ENCODE measurements at places on chromosomes 12 and 14.

- DNase-seq, result no peak
These were observed 17.7 kb upstream of the CALM1 start for GRCh38 chr14:90379106-90379505.

GRCh38 chr12:66971816-66972215 lies 292.9 kb upstream of the GRIP1 start:
- no peak for DNase-seq

DNA sequence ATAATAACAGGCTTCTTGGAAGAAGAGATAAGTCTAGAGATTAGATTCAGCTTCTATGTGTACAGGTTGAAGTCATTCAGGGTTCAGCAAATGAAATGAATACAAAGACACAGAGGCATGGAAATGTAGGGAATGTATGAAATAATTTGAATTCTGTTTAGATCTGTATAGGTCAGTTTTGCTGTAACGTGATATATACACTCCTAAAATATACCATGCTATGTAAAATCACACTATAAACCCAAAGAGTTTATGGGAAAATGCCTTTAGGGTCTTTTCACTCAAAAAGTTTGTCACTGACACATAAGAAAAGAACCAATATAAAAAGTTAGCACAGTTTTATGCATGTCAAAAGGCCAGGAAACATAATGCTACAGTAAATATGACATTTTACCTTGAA lies 854.0 kb downstream of the LRFN5 start:
- no peak for DNase-seq

DNA sequence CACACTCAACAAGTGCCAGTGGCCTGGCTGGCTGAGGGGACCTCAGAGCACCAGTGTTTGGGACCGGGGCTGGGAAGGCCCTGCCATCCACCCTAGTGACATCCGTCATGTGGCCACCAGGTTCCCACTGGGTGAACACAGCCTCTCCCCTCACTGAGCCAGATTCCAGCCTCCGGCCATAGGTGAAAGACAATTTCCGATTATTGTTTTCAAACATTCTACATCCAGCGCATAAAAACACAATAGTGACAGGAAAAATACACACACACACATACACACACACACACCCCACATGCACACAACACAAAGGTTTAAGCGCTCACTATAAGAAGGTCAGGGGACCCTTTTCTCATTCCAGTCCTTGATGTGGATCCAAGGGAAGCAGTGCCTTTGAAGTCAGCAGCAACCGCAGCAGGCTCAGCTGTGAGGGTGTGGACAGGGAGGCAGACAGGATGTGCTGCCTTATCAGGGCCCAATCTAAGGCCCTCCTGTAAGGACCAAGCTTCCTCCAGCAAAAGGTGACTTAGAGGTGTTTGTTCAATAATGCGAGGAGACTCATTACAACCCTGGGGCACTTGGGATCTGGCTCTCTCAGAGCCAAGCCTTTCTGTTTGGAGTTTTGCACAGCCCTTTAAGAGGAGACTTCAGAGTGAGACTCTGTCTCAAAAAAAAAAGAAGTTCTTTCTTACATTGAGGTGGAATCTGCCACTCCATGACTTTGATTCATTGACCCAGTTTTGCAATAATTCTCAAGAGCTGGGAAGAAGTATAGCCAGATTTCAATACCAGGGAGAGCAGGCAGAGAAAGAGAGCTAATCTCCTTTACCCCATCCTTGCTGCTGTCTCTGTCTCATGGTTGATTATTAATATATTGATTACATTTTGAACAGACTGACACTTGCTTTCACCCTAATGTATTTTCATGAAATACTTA lies 227.8 kb downstream of the ZFP36L1 start:
- DNase-seq, result no peak

DNA sequence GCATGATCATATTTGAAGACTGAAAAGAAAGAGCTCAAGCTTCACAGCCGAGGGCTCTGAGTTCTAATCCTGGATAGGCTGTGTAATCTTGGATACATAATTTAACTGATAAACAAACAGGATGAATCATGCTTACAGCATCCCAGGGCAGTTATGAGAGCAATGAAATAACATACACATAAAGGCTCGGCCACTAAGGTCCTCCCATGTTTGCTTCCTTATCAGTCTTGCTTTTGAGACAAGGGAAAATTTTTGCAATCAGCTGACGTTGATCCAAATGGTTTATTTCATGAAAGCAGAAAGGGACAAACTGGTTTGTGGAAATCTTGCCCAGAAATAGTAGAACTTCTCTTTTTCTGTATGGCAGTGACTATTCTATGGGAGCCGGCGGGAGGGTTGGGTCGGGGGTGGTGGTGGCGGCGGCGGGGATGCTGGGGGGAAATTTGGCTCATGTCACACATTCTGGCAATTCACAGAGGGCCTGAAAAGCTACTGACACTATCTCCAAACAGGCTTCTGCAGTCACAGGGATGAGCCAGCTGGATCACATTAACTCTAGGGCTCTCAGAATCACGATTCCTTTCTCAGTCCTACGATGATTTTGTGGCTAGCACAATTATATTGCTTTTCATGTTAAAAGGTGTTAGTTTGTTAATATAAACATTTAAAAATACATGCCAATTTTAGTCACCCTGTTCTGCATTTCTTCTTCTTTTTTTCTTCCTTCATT lies 124.5 kb downstream of the SLC8A3 start:
- DNase-seq, result no peak

DNA sequence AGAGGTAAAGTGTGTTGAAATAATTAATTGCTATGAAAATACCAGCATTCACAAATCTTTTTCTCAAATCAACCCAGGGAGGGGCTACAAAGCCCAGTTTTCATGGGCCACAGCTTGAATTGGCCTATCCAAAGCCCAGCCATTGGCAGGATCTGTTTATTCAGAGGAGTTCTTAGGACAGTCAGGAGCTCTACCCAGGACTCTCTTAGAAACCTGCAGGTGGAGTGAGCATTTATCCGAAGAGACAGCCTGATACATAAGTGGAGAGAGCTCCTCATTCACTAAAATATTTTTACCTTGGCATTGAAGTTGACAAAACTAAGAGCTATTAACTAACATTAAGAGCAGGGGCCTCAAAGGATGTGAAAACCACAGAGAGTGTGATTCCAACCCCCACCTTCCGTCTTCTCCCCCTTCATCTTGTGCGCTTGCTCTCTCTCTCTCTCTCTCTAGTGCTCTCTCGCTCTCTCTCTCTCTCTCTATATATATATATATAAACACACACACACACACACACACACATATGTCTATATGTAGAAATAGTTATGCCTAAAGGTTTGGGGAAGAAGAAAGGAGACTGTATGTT lies 315.5 kb downstream of the SNAPC1 start:
- DNase-seq, result no peak

DNA sequence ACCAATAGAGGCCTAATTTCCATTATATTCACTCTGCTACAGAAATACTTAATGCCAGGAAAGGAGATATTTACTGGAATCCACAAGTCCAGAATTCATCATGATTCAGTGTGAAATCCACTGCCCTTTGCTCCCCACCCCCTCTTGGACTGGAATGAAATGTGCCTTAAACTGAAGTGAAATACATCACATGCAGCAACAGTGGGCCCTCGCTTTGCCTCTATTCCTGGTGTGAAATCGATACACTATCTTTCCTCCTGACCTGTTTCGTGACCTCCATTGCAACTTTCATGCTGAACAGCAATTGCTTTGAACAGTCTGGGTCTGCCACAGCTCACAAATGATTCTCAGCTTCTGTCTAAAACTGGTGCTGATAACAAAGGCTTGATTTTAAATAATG lies 100.6 kb downstream of the NPAS3 start:
- no peak for DNase-seq

GRCh38 chr14:96205978-96206360 lies 1.3 kb downstream of the BDKRB2 start:
- DNase-seq, result no peak

DNA sequence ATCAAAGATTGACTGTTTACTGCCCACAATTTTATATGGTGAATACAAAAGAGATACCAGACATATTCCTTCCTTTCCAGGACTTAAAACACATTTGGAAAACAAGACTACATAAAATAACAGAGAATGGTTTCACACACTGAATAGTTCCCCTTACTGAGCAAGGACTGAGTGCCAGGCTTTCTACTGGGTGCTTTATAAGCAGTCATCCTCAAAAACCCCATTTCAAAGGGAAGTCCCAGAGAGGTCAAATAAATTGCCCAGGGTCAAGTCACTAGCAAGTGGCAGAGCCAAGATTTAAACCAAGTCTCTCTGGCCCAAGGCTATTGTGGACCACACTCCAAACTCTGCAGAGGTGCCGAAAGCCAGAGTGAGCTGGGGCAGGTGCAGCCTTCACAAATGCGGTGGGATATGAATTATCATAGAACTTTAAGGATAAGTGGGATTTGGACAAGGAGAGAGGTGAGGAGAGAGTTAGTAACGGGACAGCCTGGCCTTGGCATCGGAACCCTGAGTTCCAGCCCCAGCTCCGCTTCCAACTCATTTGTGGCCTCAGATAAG lies 9.1 kb upstream of the RPAP3 start:
- DNase-seq, result no peak

DNA sequence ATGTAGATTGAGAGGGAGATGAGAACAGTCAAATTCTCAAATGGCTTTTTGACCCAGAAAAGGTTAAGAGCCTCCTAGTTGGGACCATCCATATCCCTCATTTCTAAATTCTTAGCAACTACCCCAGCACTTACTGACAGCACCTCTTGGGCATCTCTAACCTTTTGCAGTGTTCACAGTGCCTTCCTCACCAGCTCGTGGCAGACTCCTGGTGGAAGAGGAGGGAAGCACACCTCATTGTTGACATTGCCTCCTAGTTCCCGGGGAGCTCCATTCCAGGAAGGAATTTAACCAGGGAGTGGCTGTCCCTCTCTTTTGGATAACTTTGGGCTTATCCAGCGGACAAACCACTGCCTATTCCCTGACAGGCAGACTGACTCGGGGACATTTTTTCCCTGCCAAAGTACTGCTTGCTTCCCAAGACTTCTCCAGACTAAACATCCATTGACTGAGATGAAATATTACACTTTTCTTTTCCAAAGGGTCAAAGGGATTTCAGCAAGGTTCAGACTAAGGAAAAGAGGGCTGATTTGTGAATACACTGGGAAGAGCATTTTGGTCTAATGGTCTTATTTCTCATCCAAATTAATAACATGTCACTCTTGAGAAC lies 9.0 kb upstream of the OR6J1 start:
- peak; percentile 17 for DNase-seq

GRCh38 chr14:51302295-51303030 lies 62.4 kb downstream of the TMX1 start:
- DNase-seq, result no peak

- no peak for DNase-seq
These were observed 102.1 kb downstream of the TMEM117 start for GRCh38 chr12:43937947-43938346.

GRCh38 chr12:84128117-84128991 lies 784.2 kb downstream of the SLC6A15 start:
- no peak for DNase-seq

GRCh38 chr12:54625598-54625997 lies 9.1 kb downstream of the LACRT start:
- DNase-seq, result no peak

- no peak for DNase-seq
These were observed 51.7 kb upstream of the FERMT2 start for GRCh38 chr14:53002576-53002975.

GRCh38 chr12:65074932-65075331 lies 46.2 kb downstream of the WIF1 start:
- DNase-seq, result no peak

GRCh38 chr14:102212356-102212755 lies 72.7 kb downstream of the WDR20 start:
- DNase-seq, result no peak

GRCh38 chr12:40262657-40263056 lies 37.9 kb downstream of the LRRK2 start:
- no peak for DNase-seq

DNA sequence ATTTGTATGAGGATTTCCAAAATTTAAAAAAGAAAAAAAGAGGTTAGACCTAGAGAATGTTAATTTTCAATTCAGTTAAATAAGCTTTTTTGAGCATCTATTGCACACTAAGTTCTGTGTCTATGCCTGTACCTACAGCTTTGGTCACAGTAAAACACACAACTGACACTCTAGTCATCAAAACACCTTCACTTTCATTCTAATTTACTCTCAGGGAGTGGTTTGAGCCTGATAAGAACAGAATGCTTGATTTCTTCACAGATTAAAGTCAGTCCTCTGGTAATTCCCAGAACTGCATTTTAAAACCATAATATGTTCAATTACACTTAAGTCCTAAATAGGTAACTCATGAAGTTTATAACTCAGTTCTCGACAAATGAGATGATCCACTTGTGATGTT lies 9.2 kb downstream of the SLC5A8 start:
- no peak for DNase-seq

- DNase-seq, result no peak
These were observed 63.2 kb downstream of the AMN start for GRCh38 chr14:102985665-102986064.

- DNase-seq, result no peak
These were observed 173.1 kb downstream of the DUSP6 start for GRCh38 chr12:89179245-89179644.

- DNase-seq, result no peak
These were observed 24.0 kb downstream of the BTBD7 start for GRCh38 chr14:93308686-93309345.

GRCh38 chr12:89693639-89694202 lies 14.9 kb downstream of the ATP2B1 start:
- DNase-seq, result no peak

- DNase-seq, result no peak
These were observed 2.7 kb downstream of the CD4 start for GRCh38 chr12:6791931-6792520.

- DNase-seq, result no peak
These were observed 163.7 kb downstream of the GXYLT1 start for GRCh38 chr12:41981013-41981412.

GRCh38 chr12:2290091-2290490 lies 237.3 kb downstream of the CACNA1C start:
- no peak for DNase-seq

- no peak for DNase-seq
These were observed 15.2 kb downstream of the FBXO33 start for GRCh38 chr14:39417014-39417413.

GRCh38 chr12:71128191-71128788 lies 29.5 kb downstream of the TSPAN8 start:
- DNase-seq, result no peak

GRCh38 chr12:12983420-12984035 lies 16.5 kb downstream of the HEBP1 start:
- DNase-seq, result no peak

DNA sequence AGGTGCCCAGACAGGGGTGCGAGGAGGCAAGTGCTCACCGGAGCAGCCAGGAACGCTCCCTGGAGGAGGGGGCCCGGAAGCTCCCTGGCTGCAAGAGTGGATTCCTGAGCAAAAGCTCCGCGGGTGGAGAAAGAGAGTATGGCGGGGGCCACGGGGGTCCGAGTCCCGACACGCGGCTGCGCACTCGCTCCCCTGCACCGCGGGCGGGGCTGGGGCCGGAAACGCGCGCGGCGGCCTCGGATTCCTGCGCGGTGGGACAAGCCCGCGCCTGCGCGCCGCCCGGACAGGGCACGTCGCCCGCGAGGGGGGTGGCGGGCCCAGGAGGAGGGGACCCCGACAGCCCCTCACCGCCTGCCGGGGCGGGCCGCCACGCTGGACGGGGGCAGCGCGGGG lies 27.8 kb upstream of the GPR132 start:
- DNase-seq, result peak; percentile 61

- no peak for DNase-seq
These were observed 13.0 kb upstream of the TMED2 start for GRCh38 chr12:123571343-123571813.

Data from T-helper 17 cell (primary cell).